ENCODE measurements at places on chromosomes 5 and 9. TPM values are rescaled to one million over a fixed set of nuclear protein-coding genes. Genes with fewer than 3 reads are reported as not detected.

DNA sequence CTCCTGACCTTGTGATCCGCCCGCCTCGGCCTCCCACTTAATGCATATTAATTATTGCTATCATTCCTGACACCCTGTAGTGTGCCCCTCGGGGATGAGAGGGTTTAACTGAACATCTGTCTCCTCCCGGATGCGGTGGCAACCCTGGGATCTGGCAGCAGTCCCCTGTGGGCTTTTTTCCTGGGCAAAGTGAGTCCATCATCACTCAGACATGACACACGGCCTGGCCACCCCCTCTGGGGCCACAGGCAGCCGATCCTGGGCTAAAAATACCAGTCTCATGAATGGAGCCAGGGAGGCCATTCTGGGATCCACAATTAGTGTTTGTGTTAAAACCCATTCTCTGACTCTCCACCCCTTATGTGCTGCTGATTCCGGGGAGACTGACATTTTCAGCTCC, 161.2 kb downstream of the RGS3 start:
- peak; percentile 77 for DNase-seq

DNA sequence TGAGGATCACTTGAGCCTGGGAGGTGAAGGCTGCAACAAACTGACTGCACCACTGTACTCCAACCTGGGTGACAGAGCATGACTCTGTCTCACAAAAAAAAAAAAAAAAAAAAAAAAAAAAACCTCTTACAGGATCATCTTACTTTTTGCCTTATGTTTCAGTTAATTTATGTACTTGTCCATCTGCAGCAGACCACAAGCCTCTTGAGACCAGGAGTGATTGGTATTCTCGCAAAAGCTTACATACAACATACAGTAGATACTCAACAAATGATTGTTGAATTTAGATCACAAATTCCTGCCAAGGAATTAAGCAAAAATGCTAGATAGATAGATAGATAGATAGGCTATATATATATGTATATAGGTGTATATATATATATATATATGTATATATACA, 12.4 kb downstream of the CEMIP2 start:
- no peak for DNase-seq

- no peak for DNase-seq
Measured at GRCh38 chr5:170296935-170297588, 515 bp downstream of the LCP2 start.

DNA sequence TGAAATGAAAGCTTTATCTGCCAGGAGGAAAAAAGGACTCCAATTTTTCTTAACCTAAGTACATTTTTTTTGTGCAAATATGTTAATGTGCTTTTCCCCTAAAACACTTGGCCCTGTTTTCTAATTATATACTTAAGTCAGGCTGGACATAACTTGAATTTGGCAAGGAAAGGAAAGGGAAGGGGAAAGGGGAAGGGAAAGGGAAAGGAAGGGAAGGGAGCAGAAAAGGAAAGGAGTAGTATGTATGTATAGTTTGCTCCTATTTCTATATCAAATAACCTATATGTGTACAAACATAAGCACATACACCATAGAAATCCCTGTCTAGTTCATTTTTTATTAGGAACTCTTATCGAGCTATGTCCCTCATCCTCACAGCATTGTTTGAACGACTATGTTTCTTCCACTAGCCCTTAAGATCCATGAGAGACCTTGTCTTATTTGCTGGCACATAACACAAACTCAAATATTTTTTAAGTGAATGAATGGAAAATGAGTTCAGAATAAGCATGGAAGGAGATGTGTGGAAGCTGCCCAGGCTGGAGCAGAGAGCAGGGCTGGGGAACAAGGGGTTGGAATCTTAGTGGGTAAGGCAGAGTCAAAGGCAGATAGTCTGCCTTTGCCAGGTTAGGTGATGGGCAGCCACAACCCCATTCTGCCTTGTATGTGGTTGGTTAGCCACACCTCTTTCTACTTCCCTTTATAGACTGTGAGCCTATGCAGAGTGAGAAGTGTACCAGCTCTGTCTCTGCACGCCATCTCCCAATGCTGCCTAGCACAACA, 70.0 kb downstream of the KLHL3 start:
- DNase-seq = no peak

Gene ORM2
- not detected for total RNA-seq

Measured in Right ventricle myocardium inferior (tissue), 1 donor.